ENCODE measurements at places on chromosomes 2 and 18.

DNA sequence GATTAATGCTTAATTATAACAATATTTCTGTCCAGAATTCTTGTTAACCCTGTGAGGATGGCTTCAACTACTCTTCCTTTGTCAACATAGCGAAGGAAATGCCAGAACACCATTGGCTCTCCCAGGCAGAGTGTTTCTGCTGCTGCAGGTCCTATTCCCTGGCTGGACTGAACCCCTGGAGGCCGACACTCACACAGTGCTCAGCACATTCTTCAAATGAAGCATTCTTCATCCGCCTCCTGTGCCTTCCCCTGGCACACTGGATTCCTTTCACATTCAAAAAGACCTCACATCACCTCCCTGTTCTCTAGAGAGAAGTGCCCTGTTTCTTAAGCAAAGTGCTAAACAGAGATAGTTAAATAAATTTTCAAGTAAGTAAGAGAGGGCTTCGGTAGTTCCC is 187.3 kb upstream of the MSH6 start:
- DNase-seq: no peak

- DNase-seq: no peak
Observed at GRCh38 chr2:100820523-100821254, 750 bp downstream of the NPAS2 start.

DNA sequence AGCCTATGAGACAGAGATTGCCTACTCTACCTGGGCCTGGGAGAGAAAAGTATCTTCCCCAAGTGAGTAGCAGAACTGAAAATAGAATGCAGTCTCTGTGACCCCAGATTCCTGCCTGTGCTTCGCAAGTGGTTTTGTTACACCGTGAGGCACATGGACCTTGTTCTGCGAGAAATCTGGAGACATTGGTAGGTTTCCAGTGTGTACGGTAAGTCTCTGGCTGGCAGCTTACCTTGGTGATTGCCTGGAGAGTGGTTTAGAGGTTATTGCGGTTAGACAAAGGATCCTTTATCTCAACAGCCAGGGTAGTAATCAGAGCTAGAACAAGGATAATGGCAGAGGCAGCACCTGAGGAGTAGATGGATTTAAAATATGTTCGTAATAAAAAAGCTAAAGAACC is 606.0 kb upstream of the GCFC2 start:
- DNase-seq: no peak

- DNase-seq: peak; percentile 12
Observed at GRCh38 chr2:216606551-216607276, 26.5 kb upstream of the IGFBP2 start.

DNA sequence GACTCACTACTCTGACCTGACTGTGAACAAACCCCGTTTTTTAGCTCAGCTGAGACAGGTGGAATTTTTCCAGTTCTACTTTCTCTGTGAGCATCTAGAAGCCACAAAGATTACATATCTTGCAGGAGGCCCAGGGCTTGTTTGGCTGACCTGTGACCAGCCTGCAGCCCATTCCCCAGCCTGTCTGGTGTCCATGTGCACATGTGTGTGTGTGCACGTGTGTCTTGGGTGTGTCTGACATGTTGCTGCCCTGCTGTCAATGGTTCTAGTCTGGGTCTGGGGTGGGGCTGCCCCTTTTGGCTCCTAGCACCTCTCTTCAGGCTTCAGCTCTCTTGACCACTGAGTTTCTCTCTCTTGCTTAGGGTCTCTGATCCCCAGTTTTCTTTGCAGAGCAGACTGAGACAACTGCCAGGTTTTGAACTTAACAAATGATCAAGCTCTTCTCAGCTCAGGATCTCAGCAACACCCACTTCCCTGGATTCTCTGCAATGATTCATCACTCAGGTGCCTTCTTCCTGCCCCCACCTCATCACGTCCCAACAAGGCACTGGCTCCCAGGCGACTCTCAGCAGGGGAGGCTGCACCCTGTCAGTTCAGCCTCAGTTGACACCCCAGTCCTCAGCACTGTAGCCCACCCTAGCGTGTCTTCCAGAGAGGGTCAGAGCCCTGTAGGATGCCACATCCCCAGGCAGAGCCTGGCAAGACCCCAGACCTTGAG is 130.3 kb downstream of the CELF4 start:
- DNase-seq: no peak

- DNase-seq: peak; percentile 33
Observed at GRCh38 chr2:160406591-160407392, 86.8 kb downstream of the RBMS1 start.

DNA sequence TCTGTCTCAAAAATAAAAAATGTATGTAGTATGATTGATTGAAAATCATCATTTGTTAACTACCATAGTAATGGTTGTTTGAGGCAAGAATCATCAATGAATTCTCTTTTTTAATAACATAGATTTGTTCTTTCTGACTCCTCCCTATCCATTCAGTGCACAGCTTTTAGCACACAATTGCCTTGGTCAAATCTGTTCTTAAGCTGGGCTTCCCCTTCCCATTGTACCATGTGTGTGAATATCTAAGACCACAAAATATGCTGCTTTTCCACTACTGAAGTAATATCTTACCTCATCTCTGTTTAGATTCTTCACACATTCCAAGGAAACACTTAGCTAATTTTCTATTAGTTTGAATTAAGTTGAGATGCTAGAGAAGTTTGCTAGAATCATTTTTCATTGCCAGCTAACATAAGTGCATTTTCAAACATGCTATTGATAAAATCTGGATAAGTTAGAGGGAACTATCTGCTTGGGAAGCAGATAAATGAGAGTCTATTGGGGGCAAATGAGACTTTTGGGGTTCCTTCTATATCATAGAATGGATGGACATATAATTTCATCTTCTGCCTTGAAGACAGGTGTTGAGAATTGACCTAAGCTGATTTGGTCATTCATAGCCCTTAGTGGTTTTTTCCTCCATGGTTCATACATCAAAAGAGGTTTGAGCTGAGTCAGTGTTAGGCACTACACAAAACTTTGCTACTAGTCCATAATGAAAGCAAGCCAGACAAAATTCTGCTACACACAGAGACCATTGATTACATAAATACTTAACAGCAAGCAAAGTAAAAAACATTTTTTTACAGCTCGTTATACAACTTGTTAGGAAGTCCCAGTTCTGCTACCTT is 231.9 kb downstream of the PLCL1 start:
- no peak for DNase-seq

GRCh38 chr2:223762853-223763252 is 74.5 kb downstream of the AP1S3 start:
- no peak for DNase-seq

GRCh38 chr2:217551252-217551899 is 451.4 kb downstream of the TNS1 start:
- no peak for DNase-seq

DNA sequence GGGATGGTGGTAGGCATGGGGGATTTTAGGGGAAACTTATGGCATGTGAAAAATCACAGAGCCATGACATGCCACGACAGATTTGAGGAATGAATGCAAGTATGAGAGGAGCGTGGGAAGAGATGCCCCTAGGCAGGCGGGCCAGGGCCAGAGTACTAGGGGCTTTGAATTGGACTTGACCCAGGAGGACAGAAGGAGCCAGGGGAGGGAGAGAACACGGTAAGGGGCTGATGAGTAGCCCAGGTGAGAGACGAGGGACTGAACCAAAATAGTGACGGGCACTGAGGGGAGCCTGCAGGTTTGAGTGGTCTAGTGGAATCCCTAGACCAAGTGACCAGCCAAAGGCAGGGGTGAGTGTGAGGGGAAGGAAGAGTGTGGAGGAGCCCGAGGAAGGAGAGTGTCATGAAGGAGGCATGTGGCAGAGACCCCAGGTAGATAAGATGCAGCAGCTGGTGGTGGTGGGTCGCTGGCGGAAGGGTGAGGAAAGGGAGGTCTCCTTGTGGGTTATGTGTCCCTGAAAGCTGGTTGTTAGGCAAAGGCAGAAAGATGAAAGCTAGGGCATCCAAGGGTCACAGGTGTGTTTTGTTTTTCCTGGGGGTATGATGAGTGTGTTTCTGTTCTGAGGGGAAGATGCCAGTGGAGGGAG is 48.7 kb downstream of the ZBTB7C start:
- DNase-seq: no peak

DNA sequence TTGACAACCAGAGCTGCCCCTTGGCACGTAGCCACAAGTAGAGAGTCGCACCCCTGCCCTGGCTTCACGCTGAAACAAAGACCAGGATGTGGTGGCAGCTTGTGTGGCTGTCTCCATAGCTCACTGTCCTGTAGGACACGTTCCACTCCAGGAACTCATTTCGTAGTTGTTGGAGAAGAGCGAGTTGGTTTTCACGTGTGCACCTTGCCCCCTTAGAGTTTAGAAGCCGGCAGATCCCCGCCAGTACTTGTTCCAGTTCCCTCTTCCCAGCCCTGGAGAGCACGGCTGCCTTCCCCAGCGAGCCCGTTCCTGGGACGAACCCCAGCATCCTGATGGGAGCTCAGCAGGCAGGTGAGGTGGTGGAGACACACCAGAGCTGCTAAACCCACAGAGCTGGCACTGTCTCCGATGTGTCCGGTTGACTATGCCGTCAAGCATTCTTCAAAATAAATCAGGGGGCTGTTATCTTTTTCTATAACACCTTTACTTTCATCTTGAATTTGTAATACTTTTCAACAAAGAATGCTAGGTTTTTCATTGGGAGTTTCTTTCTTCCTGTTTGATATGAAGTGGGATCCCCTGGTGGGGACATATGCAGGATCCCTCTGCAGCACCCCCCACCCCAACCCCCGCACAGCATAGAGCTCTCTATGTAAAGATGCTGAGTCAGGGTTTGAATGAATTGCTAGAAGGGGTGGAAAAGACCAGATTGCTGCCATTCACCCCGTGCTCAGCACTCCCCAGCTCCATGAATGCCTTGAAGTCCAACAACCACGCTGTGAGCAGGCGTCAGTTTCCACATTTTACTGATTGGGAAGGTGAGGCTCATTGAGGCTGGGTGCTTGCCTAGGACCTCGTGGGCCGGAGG is 44.5 kb downstream of the GREB1 start:
- no peak for DNase-seq

- DNase-seq: no peak
Observed at GRCh38 chr2:178448968-178449661, 1.9 kb downstream of the PRKRA start.

DNA sequence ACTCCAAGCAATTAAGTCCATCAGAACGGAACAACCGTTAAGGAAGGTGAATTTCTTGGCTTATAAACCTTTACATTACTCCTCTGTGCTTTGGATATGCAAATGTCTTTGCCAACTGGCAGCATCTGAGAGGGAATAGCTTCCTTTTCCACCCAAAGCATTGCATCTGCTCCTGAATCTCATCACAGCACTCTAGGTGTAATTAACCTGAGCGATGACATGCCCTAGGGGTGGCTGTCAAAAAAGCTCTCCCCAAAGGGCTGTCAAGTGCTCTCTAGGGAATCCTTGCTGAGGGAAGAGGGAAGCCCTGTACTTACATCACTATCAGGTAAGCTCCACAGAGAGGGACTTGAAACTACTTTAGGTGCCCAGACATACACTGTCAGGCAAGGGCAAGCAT is 5.5 kb upstream of the SMARCAL1 start:
- DNase-seq: no peak

DNA sequence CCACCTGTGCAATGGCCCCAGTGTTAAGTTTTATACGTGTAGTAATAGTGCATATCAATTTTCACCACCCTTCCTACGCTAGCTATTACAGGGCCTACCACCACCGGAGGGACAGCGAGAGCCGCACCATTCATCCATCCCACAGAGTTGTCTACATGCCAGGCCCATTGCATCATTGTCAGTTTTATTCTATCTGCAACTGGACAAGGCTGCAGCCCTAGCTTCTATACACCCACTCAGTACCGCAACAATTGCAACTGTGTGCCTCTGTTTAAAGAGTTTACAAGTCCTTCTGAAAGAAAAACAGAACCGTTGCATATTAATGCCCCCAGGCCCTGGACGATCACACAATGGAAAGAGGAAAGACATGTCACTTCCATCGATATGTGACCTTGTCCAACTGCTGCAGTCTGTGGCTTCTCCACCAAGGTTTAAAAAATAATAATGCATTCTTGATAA is 58.6 kb downstream of the ZEB2 start:
- no peak for DNase-seq

- DNase-seq: no peak
Observed at GRCh38 chr2:107405261-107405660, 421.4 kb upstream of the RGPD4 start.

- no peak for DNase-seq
Observed at GRCh38 chr2:204110751-204111516, 174.4 kb downstream of the ICOS start.

- no peak for DNase-seq
Observed at GRCh38 chr18:45793264-45793965, 32.1 kb upstream of the SIGLEC15 start.

DNA sequence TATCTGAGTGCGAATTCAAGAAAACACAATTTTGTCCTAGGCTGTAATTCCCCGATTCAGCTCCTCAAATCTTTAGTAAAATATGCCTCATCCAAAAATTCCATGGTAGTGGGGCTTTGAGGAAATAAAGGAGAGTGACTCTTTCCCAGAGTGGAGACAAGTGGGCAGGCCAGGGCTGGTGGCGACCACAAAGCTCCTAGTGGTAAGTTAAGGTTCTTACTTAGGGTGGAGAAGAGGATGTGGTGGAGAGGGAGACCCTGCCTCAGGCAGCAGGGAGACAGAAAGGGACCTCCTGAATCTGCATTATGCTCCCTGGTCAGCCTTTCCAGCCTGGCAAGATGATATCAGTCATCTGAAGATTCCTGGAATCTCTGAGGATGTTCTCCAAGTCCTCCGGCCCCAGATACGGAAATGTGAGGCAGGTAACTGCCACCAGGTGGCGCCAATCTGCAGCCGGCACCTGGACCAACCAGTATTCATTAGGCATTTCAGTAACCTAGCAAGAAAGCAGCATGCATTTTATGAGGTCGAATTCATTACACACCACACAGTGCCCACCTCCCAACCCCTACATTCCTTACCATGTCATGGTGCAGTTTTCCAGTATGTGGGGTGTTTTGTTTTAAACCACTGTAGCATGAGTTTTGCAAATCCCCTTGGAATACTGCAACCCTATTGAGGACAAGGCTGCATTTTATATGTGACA is 106.4 kb downstream of the POLE4 start:
- peak; percentile 24 for DNase-seq

GRCh38 chr18:46894124-46894523 is 23.2 kb downstream of the PIAS2 start:
- DNase-seq: no peak

DNA sequence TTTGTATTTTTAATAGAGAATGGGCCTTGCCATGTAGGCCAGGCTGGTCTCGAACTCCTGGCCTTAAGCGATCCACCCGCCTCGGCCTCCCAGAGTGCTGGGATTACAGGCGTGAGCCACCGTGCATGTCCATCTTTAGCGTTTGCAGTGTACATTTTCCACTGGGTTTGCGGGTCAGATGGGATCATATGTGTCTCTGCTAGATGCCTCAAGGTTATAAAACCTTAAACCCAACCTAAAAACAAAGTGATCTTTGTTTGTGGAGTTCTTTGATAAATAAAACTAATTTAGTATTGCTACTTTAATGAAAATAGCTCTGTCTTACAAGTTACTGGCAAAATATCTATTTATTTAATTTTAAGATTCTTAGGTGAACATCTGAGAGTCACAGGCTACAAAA is 13.1 kb upstream of the ALPG start:
- no peak for DNase-seq

GRCh38 chr2:144374163-144374661 is 145.7 kb downstream of the ZEB2 start:
- no peak for DNase-seq
